ENCODE measurements at places on chromosomes 11 and 22.

GRCh38 chr11:125410091-125410490 lies 86.0 kb downstream of the FEZ1 start:
- DNase-seq = no peak

DNA sequence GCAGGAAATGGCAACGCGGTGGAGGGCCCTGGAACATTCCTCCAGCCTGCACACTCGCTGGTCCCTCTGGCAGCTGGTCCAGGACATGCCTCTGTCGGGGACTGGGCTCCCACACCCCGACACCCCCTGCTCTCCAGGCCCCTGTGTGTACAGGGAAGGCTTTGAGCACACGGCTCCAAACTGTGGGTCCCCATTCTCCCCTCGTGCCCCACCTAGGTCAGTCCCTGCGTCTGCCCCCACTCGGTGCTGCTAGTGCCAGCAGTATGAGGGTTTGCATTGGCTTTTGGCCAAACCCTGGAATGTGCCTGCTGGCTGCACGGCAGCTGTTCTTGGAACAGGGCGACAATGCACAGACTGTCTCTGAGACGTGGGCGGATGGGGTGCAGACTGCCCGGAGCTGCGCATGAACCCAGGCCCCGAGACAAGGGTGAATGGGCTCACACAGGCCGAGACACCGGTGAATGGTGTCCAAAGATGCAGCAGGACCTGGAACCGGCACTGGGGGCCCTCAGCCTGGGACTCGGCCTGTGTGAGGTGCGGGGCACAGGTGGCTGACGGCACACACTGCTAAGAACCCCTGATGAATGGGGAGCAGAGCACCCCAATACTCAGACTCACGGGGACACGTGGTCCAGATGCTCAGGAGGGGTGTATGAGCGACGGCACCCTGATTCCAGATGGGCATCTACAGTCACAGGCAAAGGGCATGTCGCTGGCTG lies 7.5 kb upstream of the SYT8 start:
- DNase-seq = no peak

DNA sequence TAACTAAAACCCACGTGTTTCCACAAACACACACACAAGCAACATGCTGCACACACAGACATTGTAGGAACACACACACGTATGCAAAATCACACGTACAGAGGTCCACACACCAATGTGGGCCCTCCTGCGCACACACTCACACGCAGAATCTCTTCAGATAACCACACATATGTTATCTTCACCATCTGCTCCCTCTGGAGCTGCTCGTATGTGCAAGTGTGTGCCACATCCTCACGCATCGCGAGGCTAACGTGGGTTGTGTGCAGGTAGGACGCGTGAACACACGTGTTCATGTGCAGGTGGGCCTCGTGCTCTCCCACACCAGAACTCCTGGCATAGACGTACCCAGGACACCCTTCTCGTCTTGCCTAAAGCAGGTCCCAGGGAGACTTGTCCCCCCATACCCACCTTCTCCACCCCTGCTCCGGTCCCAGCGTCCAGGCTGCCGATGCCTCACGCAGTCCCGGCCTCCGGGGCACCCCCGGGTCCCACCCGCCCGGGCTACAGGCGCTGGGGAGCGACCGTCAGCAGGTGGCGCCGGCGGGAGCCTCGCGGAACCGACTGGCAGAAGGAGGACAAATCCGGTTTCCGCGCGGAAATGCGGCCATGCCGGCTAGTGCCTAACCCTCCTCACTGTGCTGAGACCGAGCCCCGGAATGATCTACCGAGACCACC lies 10.3 kb upstream of the IGSF9B start:
- DNase-seq = peak; percentile 84

- no peak for DNase-seq
Measured at GRCh38 chr11:16843294-16843693, 104.8 kb downstream of the C11orf58 start.

GRCh38 chr11:120141768-120142423 lies 4.0 kb upstream of the TRIM29 start:
- no peak for DNase-seq

DNA sequence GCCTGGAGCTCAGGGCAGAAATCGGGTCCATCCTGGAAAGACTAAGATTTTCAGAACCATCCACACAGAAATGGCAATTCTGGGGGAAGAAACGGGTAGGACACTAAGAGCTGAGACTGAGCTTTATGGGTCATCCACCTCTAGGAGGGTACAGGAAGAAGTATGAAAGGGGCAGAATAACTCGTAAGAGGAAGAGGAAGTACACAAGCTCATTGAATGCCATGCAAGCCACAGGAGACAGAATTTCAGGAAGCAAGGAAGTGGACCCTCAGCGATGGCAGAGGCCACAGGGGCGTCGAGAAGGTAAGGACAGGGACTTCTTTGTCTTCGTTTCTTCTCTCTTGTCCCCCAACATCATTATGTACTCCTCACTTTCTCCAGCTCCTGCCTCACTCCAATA lies 169.6 kb downstream of the MAML2 start:
- DNase-seq = no peak

- DNase-seq = no peak
Measured at GRCh38 chr11:84497981-84498411, 1129.1 kb downstream of the DLG2 start.

DNA sequence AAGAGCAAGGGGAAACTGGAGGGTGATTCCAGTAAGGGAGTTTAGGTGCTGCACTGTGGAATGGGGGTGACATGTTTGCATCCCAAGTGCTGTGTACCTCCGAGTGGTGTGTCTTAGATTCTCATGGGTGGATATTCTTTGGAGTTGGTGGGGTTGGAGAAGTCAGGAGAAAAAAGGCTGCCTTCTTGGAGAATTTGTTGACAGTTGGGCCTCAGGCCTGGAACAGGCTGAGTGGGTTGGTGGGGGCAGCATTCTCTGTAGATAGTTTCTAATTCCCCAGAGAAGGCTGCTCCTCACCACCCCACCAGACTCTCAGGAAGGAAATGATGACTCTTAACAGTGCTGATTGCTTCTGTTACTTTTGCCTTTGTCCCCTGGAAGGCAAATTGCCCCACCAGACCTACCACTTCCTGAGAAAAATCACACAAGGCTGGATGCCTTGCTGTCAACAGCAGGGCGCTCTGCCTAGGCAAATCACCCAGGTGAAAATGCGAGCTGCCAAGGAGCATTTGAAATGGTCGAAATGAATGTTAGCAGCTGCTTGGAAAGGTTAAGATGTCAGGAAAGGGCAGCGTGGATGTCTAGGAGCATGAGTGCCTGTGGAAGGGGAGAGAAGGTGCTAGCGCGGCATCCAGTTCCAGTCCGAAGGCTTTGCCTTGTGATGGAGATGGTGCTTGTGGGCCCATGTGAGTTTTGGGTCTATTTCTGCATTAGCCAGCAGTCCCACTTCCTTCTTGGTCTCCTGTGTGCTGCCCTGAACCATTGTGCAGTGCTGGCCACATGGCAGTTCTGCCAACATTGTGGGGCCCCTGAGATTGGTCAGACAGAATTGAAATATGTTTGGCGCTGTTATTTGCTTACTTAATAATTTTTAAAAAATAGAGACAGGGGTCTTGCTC lies 29.7 kb upstream of the SORL1-AS1 start:
- peak; percentile 60 for DNase-seq

DNA sequence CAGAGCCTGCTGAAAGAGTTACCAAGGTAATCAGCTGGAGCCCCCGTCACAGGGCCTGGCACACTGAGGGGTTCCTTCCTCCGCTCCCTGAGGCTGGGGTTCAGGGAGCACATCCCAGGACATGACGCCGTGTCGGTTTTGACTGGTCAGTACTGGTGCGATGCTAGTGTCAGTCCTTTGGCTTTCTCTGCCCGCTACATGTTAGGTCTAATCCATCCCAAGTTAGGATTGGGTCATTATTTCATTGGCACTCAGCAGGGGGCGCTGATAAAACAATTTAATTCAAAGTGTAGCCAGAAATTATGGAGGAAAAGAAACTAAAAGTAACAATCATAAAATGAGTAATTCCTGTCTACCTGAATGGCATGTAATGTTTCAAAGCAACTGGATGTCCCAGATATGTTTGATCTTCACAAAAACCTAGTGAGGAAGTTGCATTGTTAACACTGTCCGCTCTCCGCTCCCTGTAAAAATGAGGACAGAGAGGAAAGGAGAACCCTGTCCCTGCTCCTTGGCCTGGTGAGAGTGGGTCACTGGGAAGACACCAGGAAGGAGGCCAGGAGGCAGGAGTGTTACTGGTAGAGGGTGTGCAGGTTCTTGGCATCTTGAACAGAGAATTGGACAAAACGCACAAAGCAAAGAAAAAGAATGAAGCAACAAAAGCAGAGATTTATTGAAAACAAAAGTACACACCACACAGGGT lies 27.1 kb downstream of the TSKU start:
- DNase-seq = peak; percentile 72

DNA sequence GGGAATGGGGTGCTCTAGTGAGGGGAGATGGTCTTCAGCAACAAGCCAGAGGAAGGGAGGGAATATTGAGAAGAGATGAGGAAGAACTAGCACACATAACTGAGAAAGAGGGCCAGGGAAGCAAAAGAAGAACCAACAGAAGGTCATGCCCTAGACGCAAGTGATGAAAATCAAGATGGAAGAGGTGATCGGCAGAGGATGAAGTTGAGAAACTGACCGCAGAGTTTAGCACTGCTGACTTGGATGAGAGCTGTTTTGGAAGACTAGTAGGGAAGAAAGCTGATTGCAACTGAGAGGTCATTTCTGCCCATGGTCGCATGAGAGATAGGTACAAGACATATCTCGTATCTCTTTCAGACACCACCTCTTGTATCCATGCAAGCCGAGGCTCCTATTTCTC lies 2.9 kb downstream of the SPINDOC start:
- no peak for DNase-seq

DNA sequence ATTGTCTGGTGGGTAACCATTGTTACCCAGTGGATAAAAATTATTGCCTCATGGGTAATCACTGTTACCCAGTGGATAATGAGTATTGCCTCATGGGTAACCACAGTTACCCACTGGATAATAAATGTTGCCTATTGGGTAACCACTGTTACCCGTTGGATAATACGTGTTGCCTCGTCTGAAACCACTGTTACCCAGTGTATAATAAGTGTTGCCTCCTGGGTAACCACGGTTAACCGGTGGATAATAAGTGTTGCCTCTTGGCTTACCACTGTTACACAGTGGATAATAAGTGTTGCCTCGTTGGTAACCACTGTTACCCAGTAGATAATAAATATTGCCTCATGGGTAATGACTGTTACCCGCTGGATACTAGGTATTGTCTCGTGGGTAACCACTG lies 20.9 kb upstream of the NXPE4 start:
- no peak for DNase-seq

GRCh38 chr22:25563761-25564319 lies 635 bp upstream of the GRK3 start:
- peak; percentile 21 for DNase-seq

GRCh38 chr11:64870176-64870892 lies 8.1 kb downstream of the EHD1 start:
- no peak for DNase-seq

- peak; percentile 75 for DNase-seq
Measured at GRCh38 chr11:64358907-64359711, at the start of gene RPS6KA4. TSS of gene RPS6KA4 (plus strand) at chr11:64359162. CDS start at chr11:64359236, 74 bp downstream.

DNA sequence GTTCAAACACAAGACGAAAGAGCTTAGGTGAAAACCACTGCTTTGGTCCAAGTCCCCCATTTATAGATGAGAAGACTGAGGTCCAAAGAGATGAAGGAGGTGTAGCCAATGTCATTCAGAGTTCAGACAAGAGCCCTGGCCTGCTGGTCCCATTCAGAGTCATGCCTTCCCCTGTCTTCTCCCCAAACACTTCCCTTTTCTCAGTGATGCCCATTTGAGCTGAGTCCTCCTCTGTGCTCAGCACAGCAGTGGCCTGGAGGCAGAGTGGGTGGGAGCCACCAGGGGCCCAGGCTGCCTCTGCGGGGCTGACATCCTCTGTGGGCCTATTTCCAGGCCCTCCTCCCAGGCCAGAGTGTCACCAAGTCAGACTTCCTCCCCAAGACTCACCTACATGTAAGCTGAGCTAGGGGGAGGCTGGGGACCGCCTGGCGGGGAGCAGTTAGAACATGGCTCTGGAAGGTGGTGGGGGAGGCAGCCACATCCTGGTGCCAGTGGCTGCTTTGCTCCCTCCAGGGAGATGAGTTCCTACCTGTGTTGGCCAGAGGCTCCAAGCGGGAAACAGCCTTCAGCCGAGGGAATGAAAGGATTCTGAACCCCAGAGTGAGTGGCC lies 22.4 kb upstream of the LRRC10B start:
- DNase-seq = no peak

DNA sequence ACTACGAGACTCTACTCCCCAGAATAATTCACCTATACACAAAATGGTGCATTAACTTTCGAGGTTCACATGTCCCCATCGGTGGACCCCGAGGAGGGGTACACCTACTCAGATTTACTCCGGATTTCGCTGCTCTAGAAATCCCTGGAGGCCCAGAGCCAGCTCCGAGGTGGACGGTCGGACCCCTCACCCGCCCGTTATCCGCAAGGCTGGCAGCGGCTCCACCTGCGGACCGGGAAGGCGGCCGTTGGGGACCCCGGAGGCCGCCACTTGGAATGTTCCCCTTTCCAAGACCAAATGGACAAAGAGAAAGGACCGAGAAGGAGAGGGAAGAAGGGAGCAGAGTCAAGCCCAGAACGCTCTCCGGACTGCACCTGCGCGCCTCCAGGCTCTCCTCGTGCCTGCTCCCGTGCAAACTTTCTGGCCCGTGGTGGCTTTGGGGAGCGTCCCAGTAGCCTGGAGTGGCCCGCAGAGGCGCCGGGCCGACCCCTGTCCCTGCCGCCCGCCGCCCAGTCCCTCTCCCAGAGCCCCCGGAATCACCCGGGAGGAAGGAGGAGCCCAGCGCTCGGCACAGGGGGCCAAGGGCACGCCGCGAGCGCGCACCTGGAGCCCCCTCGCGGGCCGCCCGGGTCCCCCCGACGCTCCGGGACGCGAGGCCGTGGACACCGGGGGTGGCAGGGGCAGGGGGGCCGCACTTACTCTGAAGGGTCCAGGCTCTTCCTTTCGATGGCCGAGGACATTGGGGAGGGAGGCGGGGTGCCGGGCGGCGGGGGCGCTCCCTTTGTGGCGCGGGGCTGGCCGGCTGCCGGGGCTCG lies 23.0 kb downstream of the LMO2 start:
- DNase-seq = no peak

- no peak for DNase-seq
Measured at GRCh38 chr22:27228771-27229170, 571.4 kb downstream of the MIAT start.

GRCh38 chr11:111698852-111699559 lies 67.2 kb downstream of the PPP2R1B start:
- no peak for DNase-seq

DNA sequence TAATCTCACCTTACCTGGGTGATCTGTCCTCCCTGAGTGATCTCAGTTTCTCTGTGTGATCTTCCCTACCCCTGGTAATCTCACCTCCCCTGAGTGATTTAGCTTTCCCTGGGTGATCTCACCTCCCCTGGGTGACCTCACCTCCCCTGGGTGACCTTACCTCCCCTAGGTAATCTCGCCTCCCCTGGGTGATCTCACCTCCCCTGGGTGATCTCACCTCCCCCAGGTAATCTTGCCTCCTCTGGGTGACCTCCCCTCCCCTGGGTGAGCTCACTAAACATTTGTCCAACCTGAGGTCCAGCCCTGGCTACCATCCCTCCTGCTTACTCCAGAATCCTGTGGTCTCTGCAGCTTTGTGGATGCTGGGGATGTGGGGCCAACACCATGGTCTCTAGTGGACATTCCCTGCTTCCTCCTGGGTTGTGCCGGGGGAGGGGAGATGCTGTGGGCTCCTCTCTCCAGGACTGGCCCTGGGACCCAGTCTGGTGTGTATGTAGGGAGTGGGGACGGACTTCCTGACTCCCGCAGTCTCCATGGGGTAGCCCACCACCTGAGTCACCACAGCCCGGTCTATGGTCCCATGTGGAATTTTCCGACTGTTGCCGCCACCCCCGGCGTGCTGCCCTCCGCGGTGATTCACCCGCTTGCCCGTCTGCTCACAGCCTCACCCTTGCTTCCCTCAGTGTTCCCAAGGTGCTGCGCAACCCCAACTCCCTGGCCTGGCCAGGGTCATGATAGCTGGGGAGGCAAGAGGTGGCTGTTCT lies 9.9 kb downstream of the LSP1 start:
- no peak for DNase-seq

All from stimulated activated CD4-positive, alpha-beta T cell treated with anti-CD3 and anti-CD28 coated beads, Interleukin-15, amount 100 ng/mL, for 24 hours (primary cell).